Activated CD4-positive, CD25-positive, alpha-beta regulatory T cell (primary cell): ENCODE measurements at places on chromosomes 16 and 17.

DNA sequence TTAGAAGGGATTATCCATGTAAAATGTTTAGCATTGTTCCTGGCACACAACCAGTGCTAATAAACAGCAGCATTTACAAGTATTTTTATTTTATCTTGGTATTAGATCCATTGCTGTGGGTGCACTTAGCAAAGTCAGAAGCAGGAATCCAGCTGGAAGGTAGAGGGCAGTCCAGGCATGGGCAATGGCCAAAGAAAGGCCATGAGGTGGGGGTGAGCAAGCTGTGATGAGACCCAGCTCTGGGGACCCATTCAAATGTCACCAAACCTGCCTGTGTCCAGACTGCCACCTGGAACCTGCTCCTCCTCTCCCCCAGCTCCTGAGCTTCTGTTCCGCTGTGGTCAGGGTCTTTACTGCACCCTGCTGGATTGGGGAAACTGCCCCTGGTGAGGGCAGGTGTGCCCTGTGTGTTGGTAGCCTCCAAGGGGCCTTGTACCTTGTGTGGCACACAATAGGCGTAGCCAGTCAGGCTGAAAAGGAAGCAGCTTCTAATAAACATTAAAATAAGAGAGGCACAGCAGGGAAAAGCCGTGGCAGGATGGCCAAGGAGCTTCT lies 118.0 kb upstream of the CRHR1 start:
- DNase-seq: no peak

GRCh38 chr17:8985054-8985701 lies 19.7 kb upstream of the PIK3R5 start:
- DNase-seq: no peak

GRCh38 chr16:17273142-17273561 lies 197.6 kb downstream of the XYLT1 start:
- DNase-seq: no peak

GRCh38 chr17:1413281-1413791 lies 13.3 kb upstream of the YWHAE start:
- no peak for DNase-seq

DNA sequence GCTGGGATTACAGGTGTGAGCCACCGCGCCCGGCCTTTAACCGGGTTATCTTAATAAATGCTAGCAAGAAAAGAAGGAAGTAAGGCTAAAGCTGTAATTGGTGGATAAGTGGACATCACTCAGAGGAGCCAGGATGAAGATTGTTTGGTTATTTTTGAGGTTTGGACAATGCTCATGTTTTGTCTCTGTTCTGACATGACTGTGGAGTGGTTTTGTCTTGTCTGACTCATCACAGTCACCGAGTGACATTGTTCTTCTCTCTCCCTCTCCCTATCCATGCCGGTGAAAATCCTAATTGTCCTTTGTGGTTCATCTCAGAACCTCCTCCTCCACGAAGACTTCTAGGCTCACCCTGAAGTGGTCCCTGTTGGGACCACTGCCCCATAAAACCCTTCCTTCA lies 23.5 kb upstream of the GRIN2A start:
- no peak for DNase-seq

- no peak for DNase-seq
Observed at GRCh38 chr16:4194661-4195060, 47.2 kb downstream of the SRL start.

DNA sequence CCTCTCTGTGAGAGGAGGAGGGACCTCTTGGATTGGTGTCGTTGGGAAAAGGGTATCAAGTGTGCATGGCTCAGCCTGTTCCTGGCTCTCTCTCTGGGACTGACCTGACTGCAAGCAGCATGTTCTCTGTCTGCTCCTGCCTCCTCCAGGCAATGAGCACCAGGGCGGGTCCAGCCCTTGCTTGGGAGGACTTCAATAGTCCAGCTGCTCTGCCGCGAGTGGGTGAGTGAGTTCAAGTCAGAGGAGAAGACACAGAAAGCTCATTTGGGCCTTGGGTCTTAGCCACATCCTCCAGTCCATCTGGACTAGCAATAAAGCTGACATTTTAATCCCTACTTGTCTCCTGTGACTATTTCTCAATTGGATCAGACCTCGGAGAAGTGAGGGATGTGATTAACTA lies 25.2 kb upstream of the TNS4 start:
- DNase-seq: no peak

GRCh38 chr16:72120026-72120425 lies 26.4 kb downstream of the DHX38 start:
- no peak for DNase-seq

GRCh38 chr16:67444259-67445125 lies 13.6 kb downstream of the HSD11B2 start:
- DNase-seq: no peak

- no peak for DNase-seq
Observed at GRCh38 chr17:51947160-51947735, 211.3 kb downstream of the CA10 start.

DNA sequence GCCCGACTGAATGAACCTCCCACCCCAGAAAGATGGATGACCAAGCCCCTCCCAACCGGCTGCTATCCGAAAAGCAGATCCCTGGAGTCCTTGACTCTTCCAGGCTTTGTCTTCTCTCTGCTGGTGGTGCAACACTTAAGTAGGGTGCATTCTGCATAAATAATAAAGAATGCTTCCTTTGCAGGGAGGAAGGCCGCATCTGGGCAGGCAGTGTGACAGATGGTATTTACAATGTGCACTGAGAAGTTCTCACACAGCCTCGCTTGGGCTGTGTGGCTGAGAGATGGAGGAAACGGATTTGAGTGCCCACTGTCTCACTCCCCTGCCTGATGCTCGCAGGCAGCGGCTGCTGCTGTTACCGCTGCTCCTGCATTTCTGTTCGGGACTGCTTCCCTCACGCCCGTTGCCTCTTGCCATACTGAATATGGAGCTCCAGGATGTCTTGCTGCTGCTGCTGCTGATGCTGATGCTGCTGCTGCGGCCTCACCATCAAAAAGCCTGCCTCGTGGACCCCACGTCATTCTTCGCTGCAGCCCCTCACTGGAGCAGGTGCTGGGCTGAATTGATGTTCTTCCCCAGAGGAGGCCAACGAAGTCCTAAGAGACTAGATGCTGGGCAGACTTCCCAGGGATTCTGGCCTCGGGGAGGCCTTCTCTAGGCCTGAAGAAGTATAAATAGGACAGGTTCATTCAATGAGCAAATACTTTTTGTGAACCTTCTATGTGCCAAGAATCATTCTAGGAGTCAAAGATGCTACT lies 7.1 kb upstream of the RHBDL3 start:
- no peak for DNase-seq

DNA sequence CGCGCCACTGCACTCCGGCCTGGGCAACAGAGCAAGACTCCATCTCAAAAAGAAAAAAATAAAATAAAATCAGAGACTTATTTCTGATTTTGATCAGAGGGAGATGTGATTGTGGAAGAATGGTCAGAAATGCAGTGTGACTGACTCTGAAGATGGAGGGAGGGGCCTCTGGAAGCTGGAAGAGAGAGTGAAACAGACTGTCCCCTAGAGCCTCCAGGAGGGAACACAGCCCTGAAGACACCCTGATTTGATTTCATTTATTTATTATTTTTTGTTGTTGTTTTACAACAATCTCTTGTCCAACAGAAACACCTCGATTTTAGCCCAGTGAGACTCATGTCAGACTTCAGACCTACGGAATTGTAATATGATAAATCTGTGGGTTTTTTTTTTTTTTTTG lies 26.1 kb downstream of the BCL7C start:
- no peak for DNase-seq

DNA sequence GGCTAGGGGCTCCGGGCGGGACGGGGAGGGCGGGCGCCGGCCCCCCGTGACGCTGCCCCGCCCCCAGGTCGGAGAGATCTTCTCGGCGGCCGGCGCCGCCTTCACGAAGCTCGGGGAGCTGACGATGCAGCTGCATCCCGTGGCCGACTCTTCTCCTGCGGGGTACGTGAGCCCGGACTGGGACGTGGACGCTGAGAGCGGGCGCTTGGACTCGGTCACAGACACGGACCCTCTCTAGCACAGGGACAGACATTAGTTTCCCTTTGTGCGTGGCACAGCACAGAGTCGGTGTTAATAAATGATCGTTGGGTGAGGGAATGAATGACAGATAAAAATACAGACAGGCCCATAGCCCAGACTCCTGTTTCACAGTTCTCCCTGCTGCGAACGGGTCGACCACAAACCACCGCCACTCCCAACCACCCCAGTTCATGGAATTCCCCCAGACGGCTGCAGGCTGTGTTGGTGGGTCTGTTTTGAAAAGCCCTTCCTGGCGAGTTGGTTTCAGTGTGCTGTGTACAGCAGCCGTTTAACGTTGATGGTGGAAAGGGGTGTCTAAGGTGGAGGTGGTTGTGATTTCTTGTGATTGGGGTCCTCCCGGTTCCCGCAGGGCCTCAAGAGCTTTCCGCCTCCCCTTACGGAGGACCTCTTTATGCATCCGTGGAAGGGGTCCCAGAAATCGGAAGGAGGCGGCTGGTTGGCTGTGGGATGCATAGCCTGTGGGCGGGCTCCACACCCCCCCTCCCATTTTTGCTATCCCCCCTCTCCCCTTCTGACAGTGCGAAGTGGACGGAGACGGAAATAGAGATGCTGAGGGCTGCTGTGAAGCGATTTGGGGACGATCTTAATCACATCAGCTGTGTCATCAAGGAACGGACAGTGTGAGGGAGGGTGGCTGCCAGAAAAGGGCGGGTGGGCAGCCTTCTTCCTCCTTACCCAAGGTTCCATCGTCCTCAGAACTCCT lies 2.9 kb downstream of the RNASEK start:
- DNase-seq: no peak

- no peak for DNase-seq
Observed at GRCh38 chr16:47617732-47618131, 156.6 kb downstream of the PHKB start.

DNA sequence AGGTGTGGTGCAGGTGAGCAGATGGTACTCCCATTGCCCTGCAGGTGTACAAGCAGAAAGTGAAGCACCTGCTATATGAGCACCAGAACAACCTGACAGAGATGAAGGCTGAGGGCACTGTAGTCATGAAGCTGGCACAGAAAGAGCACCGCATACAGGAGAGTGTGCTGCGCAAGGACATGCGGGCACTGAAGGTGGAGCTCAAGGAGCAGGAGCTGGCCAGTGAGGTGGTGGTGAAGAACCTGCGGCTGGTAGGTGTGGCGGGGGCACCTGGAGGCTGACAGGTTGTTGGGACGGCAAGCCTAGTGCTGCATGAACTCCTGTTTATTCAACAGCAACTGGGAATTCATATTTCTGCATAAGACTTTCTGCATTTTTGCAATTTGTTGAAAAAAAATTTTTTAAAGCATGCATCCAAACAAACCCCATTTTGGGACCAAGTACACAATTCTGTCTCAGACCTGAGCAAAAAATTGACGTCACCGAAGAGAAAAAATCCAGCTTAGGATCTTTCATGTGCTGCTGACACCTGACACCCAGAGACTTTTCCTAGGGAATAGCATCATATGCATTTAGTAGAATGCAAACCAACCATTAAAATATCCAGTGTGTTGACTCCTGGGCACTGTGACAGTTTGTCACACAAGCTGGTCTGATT lies 13.5 kb upstream of the DBNDD1 start:
- DNase-seq: no peak

- no peak for DNase-seq
Observed at GRCh38 chr17:12623220-12623848, 42.4 kb upstream of the MYOCD start.

DNA sequence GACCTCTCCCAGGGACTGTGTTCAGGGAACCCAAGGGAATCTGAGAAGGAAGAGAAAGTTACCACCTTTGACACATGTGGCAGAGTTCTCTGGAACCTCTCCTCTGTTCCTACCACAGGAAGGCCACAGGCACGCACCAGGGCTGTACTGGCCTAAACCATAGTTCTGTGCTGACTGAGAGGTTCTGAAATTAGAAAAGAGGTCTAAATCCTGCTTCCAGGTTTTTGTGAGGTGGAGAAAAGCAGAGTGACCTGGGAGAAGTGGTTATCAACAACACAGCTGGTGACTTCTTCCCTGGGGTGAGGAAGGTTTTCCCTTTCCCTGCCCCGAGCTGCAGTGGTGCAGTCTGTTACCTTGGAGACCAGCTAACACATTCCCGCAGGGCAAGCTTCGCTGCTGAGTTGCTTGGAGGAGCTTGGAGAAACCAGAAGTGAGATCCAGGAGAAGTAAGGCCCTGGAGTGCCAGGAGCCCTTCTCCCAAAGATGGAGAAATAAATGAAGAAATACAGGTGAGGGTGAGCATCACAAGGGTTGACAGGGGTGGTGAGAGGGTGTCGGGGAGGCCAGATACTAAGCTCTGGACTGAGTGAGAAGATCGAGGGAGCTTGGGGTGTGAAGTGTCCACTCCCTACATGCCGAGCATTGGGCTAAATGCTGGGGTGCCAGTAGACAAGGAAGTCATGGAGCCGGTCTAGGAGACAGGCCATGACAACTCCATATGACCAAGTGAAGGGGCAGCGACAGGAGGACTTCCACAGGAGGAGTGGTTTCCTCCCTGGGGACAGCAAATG lies at the start of gene VWA3A:
VWA3A (plus strand) TSS at position 399 of the 791 bp plus-strand sequence; CDS start at position 496, 97 bp downstream.
- no peak for DNase-seq

DNA sequence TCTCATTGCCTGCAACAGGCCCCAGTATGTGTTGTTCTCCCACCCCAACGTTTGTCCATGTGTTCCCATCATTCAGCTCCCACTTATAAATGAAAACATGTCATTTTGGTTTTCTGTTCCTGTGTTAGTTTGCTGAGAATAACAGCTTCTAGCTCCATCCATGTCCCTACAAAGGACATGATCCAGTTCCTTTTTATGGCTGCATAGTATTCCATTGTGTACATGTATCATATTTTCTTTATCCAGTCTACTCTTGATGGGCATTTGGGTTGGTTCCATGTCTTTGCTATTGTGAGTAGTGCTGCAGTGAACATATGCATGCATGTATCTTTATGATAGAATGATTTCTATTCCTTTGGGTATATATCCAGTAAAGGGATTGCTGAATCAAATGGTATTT lies 10.8 kb upstream of the KRTAP9-2 start:
- DNase-seq: no peak

DNA sequence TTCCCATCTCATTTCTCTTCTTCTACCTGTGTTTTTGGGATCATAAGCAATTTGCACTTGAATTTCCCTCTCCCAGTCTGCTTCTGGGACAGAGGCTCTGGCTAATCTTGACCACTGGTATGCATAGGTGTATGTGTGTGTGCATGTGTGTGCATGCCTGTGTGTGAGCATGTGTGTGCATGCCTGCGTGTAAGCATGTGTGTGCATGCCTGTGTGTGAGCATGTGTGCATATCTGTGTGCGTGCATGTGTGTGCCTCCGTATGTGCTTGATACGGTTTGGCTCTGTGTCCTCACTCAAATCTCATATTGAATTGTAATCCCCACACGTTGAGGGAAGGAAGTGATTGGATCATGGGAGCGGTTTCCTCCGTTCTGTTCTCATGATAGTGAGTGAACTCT lies 77.7 kb downstream of the HAPSTR1 start:
- no peak for DNase-seq

- peak; percentile 17 for DNase-seq
Observed at GRCh38 chr16:67399218-67399733, 6.0 kb upstream of the TPPP3 start.
